ENCODE measurements at places on chromosomes 3 and 15. TPM values are rescaled to one million over a fixed set of nuclear protein-coding genes. Genes with fewer than 3 reads are reported as not detected.
A peak's percentile ranks its signal among the peaks of the same experiment; 100 is the strongest.

SATB1 gene
- 25.4 TPM for total RNA-seq

DNA sequence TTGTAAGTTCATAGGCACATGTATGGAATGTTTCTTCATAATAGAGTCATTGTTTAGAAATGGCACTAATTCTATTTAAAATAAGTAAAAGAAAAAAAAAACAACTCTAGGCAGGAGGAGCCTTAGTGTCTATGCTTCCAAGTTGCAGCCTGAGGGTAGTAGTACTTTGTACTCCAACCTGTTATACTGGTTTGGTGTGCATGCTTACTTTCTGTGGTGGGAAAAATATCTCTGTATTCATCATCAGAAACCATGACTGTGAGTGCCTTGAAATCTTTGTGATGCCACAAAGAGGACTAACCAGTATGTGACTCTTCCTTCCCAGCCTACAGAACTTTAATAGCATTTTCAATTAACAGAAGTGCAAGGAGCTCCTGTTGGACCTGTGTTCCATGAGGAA lies 4.4 kb downstream of the NAALADL2 start:
- H3K4me3 ChIP-seq: no peak overlapping the region
- no peaks in the 10 kb centered on the region for H3K4me1 ChIP-seq
- peak overlapping the region; percentile 81 for H3K27ac ChIP-seq
- no peaks in the 10 kb centered on the region for H3K27me3 ChIP-seq
- no peaks in the 10 kb centered on the region for H3K36me3 ChIP-seq

DNA sequence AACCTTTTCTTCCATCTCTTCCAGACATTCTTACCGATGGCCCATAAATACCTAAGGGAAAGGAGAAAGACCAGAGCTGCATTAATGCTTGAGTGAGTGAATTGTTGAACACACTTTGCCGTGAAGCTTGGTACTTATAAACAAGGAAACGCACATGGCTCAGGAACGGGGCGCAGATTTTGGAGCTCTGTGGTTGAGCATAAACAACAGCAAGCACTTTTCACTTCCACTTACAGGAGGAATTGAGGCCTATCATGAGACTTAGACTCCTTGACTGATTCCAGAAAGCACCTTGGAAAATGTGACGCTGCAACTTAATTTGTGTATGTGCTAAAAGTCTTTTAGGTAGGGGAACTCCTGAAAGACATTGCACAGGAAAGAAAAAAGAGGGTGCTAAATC lies 197.5 kb upstream of the FEZF2 start:
- no peaks in the 10 kb centered on the region for H3K27me3 ChIP-seq
- no peak overlapping the region for H3K4me3 ChIP-seq
- H3K27ac ChIP-seq: no peak overlapping the region
- H3K36me3 ChIP-seq: no peaks in the 10 kb centered on the region

SEMA3F gene
- total RNA-seq: 7.7 TPM

NANOGP8 gene
- total RNA-seq: 1.1 TPM

- H3K27me3 ChIP-seq: no peaks in the 10 kb centered on the region
- peak overlapping the region; percentile 68 for H3K4me3 ChIP-seq
- H3K36me3 ChIP-seq: no peaks in the 10 kb centered on the region
- H3K27ac ChIP-seq: peak overlapping the region; percentile 85
These were observed 7.0 kb upstream of the MAP1A start for GRCh38 chr15:43510200-43511011.

DNA sequence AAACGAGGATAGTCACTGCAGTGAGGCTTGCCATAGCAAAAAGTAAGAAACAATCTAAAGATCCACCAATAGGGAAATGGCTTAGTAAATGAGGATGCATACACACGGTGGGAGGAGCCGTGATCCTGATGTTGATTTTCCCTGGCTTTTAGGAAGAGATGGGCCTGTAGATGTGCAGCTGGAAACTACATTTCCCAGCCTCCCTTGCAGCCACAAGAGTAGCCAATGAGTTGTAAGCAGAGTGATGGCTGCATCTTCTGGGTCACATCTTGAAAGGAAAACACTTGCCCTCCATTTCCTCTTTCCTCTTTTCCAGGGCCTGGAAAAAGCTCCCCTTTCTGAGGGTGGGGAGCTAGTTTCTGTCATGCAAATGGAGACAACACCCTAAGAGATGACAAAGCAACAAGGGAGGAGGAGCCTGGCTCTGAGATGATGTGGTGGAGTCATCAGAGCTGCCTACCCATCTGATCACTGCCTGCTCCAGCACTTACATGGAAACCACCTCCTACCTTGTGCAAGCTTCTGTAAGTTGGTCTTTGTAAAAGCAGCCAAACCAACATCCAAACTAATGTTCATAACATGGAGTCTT lies 139.1 kb downstream of the TLE3 start:
- H3K36me3 ChIP-seq: no peaks in the 10 kb centered on the region
- DNase-seq: no peak
- no peaks in the 10 kb centered on the region for H3K4me1 ChIP-seq
- H3K4me3 ChIP-seq: no peak overlapping the region

ZSCAN2 gene
- total RNA-seq: 14.4 TPM

DNA sequence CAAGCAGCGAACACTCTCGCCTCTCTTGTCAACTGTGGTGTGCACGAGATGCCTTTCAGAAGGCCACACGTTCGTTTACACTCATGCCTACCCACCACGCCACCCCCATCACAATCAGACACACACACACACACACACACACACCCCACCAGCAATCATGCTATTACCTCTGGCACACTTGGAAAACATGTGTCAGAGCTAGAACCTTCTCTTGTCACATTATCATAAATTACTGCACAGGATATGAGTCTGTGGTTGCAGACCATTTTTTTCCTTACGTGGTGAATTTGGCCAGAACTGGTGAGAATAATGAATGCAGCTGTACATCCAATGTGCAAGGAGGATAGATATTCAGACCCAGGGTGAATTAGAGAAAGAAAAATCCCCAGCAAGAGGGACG lies 52.4 kb downstream of the TRIM69 start:
- no peaks in the 10 kb centered on the region for H3K36me3 ChIP-seq
- H3K27me3 ChIP-seq: no peaks in the 10 kb centered on the region
- no peaks in the 10 kb centered on the region for H3K4me1 ChIP-seq
- H3K4me3 ChIP-seq: no peak overlapping the region

- no peaks in the 10 kb centered on the region for H3K4me1 ChIP-seq
- H3K36me3 ChIP-seq: no peaks in the 10 kb centered on the region
- H3K4me3 ChIP-seq: no peak overlapping the region
- no peak overlapping the region for H3K27ac ChIP-seq
- H3K27me3 ChIP-seq: no peaks in the 10 kb centered on the region
- DNase-seq: no peak
These were observed 8.2 kb downstream of the TYRO3 start for GRCh38 chr15:41567261-41567660.

- no peak overlapping the region for H3K4me3 ChIP-seq
- no peaks in the 10 kb centered on the region for H3K36me3 ChIP-seq
- H3K4me1 ChIP-seq: no peaks in the 10 kb centered on the region
These were observed 130.3 kb downstream of the MINAR1 start for GRCh38 chr15:79562403-79562815.

All from breast epithelium (tissue), 4 donors.